Spinal cord (tissue), 10 donors: ENCODE measurements at places on chromosomes 2 and 18. TPM values are rescaled to one million over a fixed set of nuclear protein-coding genes. Genes with fewer than 3 reads are reported as not detected.

CDK5R2 gene
- 2.9 TPM for total RNA-seq

FBXO36 gene
- total RNA-seq: 9.3 TPM

TNFRSF11A gene
- 2.3 TPM for total RNA-seq

MC4R gene
- 6.6 TPM for total RNA-seq

COL4A4 gene
- total RNA-seq: 1.7 TPM

TMEM200C gene
- total RNA-seq: 5.2 TPM

TUBA3E gene
- 0.11 TPM for total RNA-seq

GPD2 gene
- total RNA-seq: 92.4 TPM

PRKAG3 gene
- 0.06 TPM for total RNA-seq

SLC5A7 gene
- total RNA-seq: 3.7 TPM

CXXC1 gene
- 31.2 TPM for total RNA-seq

AKAIN1 gene
- 0.77 TPM for total RNA-seq

LIMS3 gene
- 2.6 TPM for total RNA-seq
